Spleen (tissue), 13 donors: ENCODE measurements at places on chromosomes 16 and 17. TPM values are rescaled to one million over a fixed set of nuclear protein-coding genes. Genes with fewer than 3 reads are reported as not detected.

GRCh38 chr17:59530531-59530930 is 34.9 kb upstream of the DHX40 start:
- no peaks in the 10 kb centered on the region for H3K36me3 ChIP-seq
- DNase-seq = no peak
- peaks cover 12% of the 10 kb centered on the region for H3K4me1 ChIP-seq
- no peaks in the 10 kb centered on the region for H3K27me3 ChIP-seq
- no peak overlapping the region for H3K27ac ChIP-seq

ANKS3 gene
- total RNA-seq = 21.8 TPM

DNA sequence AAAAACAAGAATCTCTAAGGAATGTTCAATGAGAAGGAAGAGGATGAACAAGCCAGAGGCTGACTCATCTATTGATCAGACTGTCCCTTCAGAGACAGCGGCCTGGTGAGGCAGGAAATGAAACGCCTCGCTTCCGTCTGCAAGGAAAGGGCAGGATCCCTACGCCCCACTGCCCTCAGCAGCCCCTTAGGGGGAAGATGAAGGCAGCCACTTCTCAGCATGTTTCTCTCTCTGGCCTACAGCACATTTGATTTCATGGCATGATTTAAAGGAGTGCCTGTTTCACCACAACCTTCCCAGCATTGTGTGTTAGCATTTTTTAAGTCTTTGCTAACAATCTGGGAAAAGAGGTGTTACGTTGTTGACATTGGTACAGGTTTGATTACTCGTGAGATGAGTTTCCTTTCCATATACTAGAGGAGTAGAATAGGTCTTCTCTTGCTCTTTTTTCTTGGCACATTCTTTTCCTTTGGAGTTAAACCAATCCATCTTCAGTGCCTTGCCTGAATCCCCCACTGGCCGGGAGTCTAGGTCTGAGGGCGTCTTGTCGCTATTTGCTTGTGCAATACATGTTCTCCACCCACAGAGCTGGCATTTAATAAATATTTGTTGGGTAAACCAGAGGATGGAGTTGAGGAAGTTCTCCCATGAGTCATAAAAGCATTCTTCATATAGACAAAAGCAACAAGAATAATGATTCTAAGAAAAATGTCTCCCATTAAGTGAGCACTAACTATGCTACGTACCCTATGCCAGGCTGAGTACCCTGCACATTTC is 47.4 kb downstream of the RBFOX3 start:
- no peak overlapping the region for H3K4me3 ChIP-seq
- no peaks in the 10 kb centered on the region for H3K4me1 ChIP-seq
- DNase-seq = peak; percentile 15
- H3K27ac ChIP-seq = no peak overlapping the region

DNA sequence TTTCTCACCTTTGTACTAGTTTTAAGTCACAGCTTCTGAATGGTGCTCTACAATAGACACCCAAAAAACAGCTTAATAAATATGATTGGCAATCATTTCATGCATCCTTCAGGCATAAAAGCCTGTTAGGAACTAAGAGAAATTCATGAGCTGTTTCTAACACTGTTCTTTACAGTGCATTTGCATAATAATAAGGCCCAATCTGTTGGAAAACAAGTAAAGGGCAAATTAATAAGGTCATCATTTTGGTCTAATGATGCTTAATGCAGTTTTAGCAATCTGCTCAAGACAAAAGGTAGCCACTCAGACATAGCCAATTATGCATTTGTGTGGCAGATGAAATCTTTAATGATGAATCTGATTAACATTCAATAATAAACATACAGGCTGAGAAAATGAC is 55.5 kb upstream of the NACA2 start:
- H3K27ac ChIP-seq = no peak overlapping the region
- DNase-seq = no peak
- H3K4me1 ChIP-seq = no peaks in the 10 kb centered on the region
- no peak overlapping the region for H3K4me3 ChIP-seq
- no peaks in the 10 kb centered on the region for H3K36me3 ChIP-seq

ACLY gene
- 93.3 TPM for total RNA-seq

- no peaks in the 10 kb centered on the region for H3K36me3 ChIP-seq
- H3K27ac ChIP-seq = no peak overlapping the region
These were observed 226.9 kb downstream of the C16orf78 start for GRCh38 chr16:49600536-49600935.

SOX8 gene
- total RNA-seq = 1.6 TPM

NOG gene
- total RNA-seq = 0.69 TPM

DNA sequence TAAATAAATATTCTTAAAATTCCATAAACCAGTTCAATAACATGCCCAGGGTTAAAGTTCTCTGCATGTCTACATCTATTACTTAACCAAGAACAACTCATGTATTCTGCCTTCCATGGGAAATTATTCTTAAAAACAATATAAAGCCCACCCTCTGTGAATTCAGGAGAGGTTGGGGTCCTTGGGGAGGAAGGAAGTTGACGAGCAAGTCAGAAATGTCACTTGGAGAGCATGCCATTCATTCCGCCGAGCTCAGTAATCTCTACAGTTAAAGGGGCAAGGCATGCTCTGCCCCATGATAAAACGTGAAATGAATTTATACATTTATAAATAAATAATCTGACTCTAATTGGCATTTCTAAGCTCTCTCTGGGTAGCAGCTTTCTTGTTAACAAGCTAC is 405.1 kb downstream of the TOX3 start:
- no peak for DNase-seq
- no peaks in the 10 kb centered on the region for H3K4me1 ChIP-seq
- H3K36me3 ChIP-seq = no peaks in the 10 kb centered on the region
- H3K4me3 ChIP-seq = no peak overlapping the region
- H3K27me3 ChIP-seq = no peaks in the 10 kb centered on the region

GRCh38 chr17:55872374-55872773 is 121.5 kb downstream of the PCTP start:
- no peak overlapping the region for H3K4me3 ChIP-seq
- DNase-seq = no peak
- H3K27ac ChIP-seq = no peak overlapping the region
- H3K36me3 ChIP-seq = no peaks in the 10 kb centered on the region
- no peaks in the 10 kb centered on the region for H3K27me3 ChIP-seq

DNA sequence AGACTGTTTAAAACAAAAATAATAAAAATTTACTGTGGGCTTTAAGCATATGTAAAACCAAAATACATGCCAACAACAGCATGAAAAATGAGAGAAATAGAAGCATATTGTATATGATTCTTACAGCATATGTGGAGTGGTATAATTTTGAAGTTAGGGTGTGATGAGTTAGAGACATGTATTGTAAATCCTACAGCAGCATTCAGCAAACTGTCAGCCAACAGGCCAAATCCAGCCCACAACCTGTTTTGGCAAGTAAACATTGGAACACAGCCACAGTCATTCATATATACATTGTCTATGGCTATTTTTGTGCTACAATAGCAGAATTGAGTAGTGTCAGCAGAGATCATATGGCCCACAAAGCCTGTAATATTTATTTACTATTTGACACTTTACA is 42.3 kb downstream of the ZNF18 start:
- no peak overlapping the region for H3K4me3 ChIP-seq
- no peak overlapping the region for H3K27ac ChIP-seq
- DNase-seq = no peak
- H3K36me3 ChIP-seq = peaks cover 8% of the 10 kb centered on the region
- no peaks in the 10 kb centered on the region for H3K4me1 ChIP-seq
- no peaks in the 10 kb centered on the region for H3K27me3 ChIP-seq

MFSD6L gene
- total RNA-seq = 1.0 TPM

KRT39 gene
- total RNA-seq = not detected

DNA sequence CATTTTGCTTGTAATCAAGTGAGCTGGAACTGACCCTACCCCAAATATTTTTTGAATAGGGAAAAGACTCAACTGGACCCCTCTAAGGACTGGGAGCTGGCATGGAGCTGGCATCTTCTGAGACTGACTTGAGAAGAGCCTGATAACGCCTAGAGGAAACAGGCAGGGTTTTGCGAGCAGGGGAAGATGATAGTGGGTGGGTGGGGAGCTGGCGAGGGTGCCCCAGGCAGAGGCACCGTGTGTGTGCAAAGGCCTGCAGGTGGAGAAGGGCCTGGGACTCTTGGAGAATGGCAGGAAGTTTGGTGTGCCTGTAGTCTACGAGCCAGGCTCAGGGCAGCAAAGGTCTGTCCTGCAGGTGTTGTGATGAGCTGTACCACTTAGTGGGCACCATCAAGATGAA is 4.1 kb downstream of the CRISPLD2 start:
- peaks cover 9% of the 10 kb centered on the region for H3K27me3 ChIP-seq
- H3K4me1 ChIP-seq = peaks cover 13% of the 10 kb centered on the region
- peak overlapping the region; percentile 19 for H3K27ac ChIP-seq
- H3K4me3 ChIP-seq = no peak overlapping the region
- no peak for DNase-seq
- no peaks in the 10 kb centered on the region for H3K36me3 ChIP-seq

GRCh38 chr16:369866-370436 is 387 bp downstream of the MRPL28 start:
- no peak overlapping the region for H3K27ac ChIP-seq
- peaks cover 71% of the 10 kb centered on the region for H3K36me3 ChIP-seq
- no peaks in the 10 kb centered on the region for H3K27me3 ChIP-seq
- peaks cover 27% of the 10 kb centered on the region for H3K4me1 ChIP-seq

DNA sequence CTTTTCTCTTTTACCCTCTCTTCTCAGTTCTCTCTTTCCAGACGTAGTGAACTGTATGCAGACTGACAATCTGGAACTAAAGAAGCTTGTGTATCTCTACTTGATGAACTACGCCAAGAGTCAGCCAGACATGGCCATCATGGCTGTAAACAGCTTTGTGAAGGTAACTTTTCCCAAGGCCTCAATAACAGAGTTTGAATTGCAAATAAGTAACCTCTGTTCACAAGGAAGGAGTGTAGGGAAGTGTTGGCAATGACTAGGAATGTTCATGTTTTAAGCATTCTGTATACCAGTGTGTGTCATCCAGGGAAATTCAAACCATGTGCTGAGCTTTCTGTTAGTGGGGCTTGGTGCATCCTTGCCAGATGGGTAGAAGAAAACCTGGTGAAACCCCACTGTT is 18.6 kb downstream of the AP2B1 start:
- no peaks in the 10 kb centered on the region for H3K4me1 ChIP-seq
- DNase-seq = no peak
- H3K4me3 ChIP-seq = no peak overlapping the region
- H3K27me3 ChIP-seq = no peaks in the 10 kb centered on the region

DNA sequence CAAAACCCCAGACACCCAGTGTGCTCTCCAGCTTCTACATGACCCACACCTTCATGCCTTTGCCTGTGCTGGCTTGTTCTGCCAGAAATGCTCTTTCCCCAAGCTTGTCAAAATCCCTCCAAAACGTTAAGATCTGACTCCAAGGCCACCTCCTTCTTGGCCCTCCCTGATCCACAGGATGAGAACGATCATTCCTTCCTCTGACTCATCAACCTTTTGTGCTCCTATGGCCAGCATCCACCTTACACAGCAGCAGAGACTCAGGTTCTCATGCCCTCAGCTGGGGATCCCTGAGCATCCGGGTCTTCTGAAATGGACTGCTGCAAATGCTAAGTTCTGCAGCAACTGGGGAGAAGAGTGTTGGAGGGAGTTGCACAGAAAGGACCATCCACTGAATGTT is 2.9 kb downstream of the ZBTB4 start:
- peaks cover 40% of the 10 kb centered on the region for H3K4me1 ChIP-seq
- no peak overlapping the region for H3K4me3 ChIP-seq
- DNase-seq = no peak
- H3K27ac ChIP-seq = peak overlapping the region; percentile 100

- DNase-seq = no peak
- no peak overlapping the region for H3K4me3 ChIP-seq
- H3K27me3 ChIP-seq = no peaks in the 10 kb centered on the region
- no peak overlapping the region for H3K27ac ChIP-seq
- no peaks in the 10 kb centered on the region for H3K4me1 ChIP-seq
- no peaks in the 10 kb centered on the region for H3K36me3 ChIP-seq
These were observed 28.4 kb upstream of the PMP22 start for GRCh38 chr17:15293558-15293957.

PERCC1 gene
- not detected for total RNA-seq

- H3K27ac ChIP-seq = peak overlapping the region; percentile 32
- H3K27me3 ChIP-seq = no peaks in the 10 kb centered on the region
- H3K36me3 ChIP-seq = peaks cover 41% of the 10 kb centered on the region
- DNase-seq = peak; percentile 78
These were observed 6.8 kb downstream of the TBKBP1 start for GRCh38 chr17:47700471-47701449.

DYNLRB2 gene
- total RNA-seq = 2.9 TPM

- no peaks in the 10 kb centered on the region for H3K4me1 ChIP-seq
- no peaks in the 10 kb centered on the region for H3K36me3 ChIP-seq
- no peak overlapping the region for H3K4me3 ChIP-seq
- peak; percentile 22 for DNase-seq
These were observed 31.9 kb upstream of the CRHR1 start for GRCh38 chr17:45752246-45752645.

- no peak overlapping the region for H3K27ac ChIP-seq
- peaks cover 25% of the 10 kb centered on the region for H3K4me1 ChIP-seq
- peak; percentile 63 for DNase-seq
- no peaks in the 10 kb centered on the region for H3K36me3 ChIP-seq
- H3K27me3 ChIP-seq = peaks cover 90% of the 10 kb centered on the region
These were observed 16.0 kb upstream of the OR1F1 start for GRCh38 chr16:3171855-3172593.

GRCh38 chr16:72657164-72657563 is 390.8 kb downstream of the ZFHX3 start:
- H3K36me3 ChIP-seq = no peaks in the 10 kb centered on the region
- H3K27ac ChIP-seq = no peak overlapping the region
- no peak for DNase-seq
- H3K4me1 ChIP-seq = no peaks in the 10 kb centered on the region
- H3K4me3 ChIP-seq = no peak overlapping the region
